ENCODE measurements at places on chromosomes 12 and 14. TPM values are rescaled to one million over a fixed set of nuclear protein-coding genes. Genes with fewer than 3 reads are reported as not detected.

The SPRING1 gene
- 46.3 TPM for total RNA-seq

The CLEC4D gene
- total RNA-seq = 0.55 TPM

The BDKRB2 gene
- 7.4 TPM for total RNA-seq

The CRADD gene
- total RNA-seq = 71.4 TPM

The JAG2 gene
- 22.8 TPM for total RNA-seq

The FGF23 gene
- 0.27 TPM for total RNA-seq

The HCAR3 gene
- total RNA-seq = 2.1 TPM

The PTPRO gene
- 51.3 TPM for total RNA-seq

The FAM222A gene
- 25.1 TPM for total RNA-seq

The DMAC2L gene
- total RNA-seq = 16.4 TPM

The DIO3 gene
- 4.1 TPM for total RNA-seq

The NYNRIN gene
- 47.5 TPM for total RNA-seq

The WNT1 gene
- not detected for total RNA-seq

The KLRF2 gene
- total RNA-seq = not detected

Data from camera-type eye (tissue), 1 donor.